ENCODE measurements at places on chromosomes 11 and 22. TPM values are rescaled to one million over a fixed set of nuclear protein-coding genes. Genes with fewer than 3 reads are reported as not detected.

Gene LARGE1
- 9.8 TPM for total RNA-seq

Gene FAM180B
- not detected for total RNA-seq

Gene DDTL
- 0.65 TPM for total RNA-seq

Gene PRR5L
- 43.2 TPM for total RNA-seq

Gene OSBP2
- total RNA-seq = 4.8 TPM

Gene RAPSN
- not detected for total RNA-seq

Gene ARHGAP1
- total RNA-seq = 70.7 TPM

Gene APOA4
- total RNA-seq = not detected

Gene PSMC3
- total RNA-seq = 192 TPM

Gene SLC5A4
- not detected for total RNA-seq

Gene UCP3
- total RNA-seq = 0.16 TPM

Gene GAB4
- not detected for total RNA-seq

Gene SYT8
- total RNA-seq = 2.0 TPM

Gene CASP5
- not detected for total RNA-seq

Gene SSH3
- 20.2 TPM for total RNA-seq
